ENCODE measurements at places on chromosomes 2 and 18.

- DNase-seq: no peak
These were observed 167.3 kb downstream of the MREG start for GRCh38 chr2:215845839-215846586.

GRCh38 chr2:167293943-167294775, 405.9 kb downstream of the XIRP2 start:
- no peak for DNase-seq

DNA sequence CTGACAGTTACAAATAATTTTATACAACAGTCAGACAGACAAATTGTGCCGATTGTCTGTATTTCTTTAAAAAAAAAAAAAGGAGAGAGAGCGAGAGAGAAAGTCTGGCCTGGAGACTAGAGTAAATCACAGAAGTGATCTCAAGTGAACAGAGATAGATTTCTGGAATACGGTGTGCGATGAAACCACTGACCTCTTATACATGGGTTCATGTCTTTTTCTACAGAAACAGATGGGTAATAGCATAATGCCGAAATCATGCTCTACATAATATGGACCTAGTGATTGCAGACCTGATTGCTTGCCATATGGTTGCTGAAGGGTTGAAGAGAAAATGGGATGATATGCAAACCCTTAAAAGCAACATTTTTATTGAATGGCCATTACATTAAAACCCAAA, 403.3 kb upstream of the FANCL start:
- no peak for DNase-seq

DNA sequence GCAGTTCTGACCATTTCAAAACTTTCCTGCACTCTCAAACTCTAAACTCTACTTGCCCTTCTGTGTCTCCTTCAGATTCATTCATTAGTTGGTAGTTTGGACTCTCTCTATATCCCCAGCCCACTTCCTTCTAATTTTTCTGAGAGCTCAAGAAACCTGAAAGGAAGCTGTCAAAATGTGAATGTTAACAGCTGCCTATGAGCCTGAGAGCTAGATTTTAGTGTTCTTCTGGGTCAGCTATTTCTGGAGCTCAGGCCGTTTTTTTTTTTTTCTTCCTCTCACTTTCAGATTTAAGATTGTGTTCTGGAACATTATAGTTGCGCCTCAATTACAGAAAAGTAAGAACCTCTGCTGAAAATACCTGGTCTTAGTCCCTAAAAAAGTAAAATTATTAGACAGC, 73.1 kb downstream of the RTN4 start:
- DNase-seq: no peak

DNA sequence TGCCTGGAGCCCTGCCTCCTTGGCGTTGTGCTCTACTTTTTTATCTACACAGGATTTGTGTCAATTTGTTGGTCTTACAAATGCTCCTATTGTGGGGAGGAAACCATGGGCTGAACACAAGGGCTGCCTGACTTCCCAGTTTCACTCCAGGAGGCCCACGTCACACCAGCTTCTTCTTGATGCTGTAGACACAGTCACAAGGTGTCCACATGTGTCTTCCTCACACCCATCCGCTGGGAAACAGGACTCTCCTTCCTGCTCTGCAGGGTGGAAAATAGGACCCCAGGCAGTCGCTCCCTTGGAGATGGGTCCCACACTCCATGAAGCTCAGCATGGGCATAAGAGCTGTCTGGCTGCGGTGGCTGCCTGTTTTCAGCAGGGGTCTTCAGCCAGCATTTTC, 468.2 kb downstream of the EPHA4 start:
- DNase-seq: no peak

DNA sequence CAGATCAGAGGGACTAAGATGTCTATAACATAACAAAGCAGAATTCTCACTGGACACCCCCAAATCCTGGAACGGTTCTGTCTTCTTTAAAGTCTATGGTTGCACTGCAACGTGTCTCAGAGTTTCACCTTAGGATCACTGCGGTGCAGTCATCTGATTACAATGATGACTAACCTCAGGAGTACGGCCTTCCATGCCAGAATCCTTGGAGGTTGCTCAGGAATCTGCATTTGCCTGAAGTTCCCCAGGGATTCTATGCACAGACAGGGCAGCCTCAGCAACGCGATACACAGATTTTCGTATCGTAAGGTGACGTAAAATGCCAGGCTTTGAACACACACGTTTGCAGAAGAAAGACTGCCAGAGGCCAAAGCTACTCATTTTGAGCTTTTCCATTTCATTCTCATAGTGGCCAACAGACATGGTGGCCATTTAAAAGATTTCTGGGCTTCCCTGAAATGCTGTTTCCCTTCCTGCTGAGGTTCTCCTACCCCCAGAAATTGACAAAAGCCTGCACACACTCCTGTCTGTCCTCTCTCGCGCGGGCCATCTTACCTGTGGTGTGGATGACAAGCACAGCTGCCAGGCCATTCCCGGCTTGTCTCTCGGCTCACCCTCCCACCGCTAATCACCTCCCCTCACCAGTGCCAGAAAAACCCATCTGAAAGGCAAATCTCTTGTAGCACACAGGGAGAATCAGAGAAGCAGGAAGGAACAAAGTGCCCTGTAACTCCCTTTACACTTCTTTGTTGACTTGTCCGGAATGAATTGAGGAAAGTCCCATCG, 148.8 kb downstream of the ACKR3 start:
- no peak for DNase-seq

DNA sequence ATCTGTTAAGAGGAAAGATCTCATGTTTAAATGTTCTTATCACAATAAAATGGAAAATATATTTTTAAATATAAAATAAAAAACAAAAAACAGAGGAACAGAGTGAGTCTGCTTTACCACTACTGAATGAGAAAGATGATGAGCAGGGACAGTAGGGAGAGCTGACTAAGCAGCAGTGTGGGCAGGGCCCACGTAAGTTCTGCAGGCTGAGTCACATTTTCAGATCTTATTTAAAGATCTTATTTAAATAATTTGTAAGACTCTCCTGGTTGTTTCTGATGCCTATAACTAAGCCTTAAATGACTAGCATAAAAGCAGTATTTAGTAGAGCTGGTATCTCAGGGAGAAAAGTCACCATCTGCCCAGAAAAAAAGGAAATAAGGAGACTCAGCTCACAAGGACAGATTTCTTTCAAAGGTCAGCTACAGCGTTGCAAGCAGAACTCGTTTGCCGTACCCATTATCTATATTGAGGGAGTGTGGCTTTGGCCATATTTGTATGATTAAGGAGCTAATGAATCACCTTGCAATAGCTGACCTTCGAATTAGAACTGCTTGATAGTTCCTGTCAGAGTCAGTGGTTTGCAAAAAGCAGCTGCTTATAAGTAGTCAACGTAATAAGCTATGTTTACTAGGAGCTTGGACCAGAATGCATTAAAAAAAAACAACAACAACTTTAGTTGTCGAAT, 322.1 kb upstream of the CHAC2 start:
- no peak for DNase-seq

- DNase-seq: peak; percentile 11
These were observed 697 bp downstream of the LGALSL start for GRCh38 chr2:64454386-64455332.

DNA sequence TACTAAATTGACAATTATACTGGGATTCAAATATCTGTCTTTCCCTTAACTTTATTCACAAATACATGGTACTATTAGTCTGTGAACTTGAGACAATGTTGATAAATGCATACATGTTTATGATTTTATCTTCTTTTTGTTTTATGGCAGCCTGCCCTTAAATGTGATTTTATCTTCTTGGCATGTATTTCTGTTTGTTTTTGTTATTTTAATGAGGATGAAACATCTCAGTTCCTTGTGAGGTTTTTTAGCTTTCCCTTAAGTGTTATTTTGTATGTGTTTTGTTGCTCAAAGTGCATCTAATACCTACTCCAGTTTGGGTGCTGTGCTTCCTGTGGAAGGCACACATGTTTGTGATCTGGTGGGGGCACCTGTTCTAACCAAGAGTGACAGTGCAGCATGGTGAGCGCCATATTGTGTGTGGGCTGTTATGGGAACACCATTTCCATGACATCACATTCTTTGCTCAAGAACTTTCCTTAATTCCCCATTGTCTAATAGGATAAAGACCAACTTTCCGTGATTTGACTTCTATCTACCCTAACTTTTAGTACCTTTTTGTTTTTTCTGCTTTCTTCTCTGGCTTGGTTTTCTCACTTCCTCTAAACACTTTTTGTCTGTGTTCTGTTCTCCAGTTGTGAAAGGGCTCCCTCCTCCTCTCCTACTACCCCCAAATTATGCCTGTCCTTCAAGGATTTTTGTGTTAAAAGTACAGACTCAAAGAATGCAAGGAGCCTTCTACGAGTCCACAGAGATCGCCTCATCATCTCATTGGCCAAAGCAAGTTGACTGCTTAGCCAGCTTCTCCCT, 162.1 kb upstream of the TTC39C start:
- DNase-seq: no peak

GRCh38 chr2:100548771-100549170, 14.0 kb upstream of the PDCL3 start:
- DNase-seq: no peak

GRCh38 chr2:65377556-65378192, 54.7 kb downstream of the SPRED2 start:
- no peak for DNase-seq

DNA sequence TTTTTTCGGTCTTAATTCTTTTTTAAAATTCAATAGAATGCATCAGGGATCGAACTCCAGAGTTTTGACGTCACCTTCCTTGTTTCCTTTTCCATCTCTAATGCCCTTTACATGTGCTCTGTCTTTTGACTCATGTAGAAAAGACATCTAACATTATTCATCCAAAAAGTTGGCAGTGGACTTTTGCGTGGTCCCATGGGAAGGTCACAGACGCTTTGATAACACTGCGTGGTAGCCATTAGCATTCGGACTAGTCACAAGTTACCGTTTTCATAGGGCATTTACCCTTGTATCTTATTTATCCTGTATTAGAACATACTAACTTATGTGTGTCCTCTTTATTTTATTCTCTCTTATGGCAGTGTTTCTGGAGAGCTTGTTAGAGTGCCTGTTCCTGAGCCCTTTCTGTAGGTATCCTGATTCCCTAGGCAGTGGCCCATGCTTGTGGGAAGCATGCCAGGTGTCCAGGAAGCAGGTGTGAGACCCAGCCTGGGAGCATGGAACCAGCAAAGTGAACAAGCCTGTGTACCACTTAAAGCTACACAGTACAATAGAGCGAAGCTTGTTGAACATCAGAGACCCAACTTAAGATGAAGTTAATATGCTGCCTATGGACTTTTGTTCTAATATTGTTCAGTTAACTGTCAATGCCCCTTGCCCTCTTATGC, 73.6 kb upstream of the RBM44 start:
- DNase-seq: no peak

- no peak for DNase-seq
These were observed 116.3 kb upstream of the RMP24 start for GRCh38 chr18:35856178-35856577.

- no peak for DNase-seq
These were observed at the start of gene SIX3 for GRCh38 chr2:44941551-44942234. TSS of gene SIX3 (plus strand) at chr2:44941702. CDS start at chr2:44942105, 403 bp downstream.

- no peak for DNase-seq
These were observed 1644.9 kb downstream of the SUCLG1 start for GRCh38 chr2:82814146-82814545.

GRCh38 chr2:170917219-170917913, 11.7 kb upstream of the GORASP2 start:
- DNase-seq: no peak

DNA sequence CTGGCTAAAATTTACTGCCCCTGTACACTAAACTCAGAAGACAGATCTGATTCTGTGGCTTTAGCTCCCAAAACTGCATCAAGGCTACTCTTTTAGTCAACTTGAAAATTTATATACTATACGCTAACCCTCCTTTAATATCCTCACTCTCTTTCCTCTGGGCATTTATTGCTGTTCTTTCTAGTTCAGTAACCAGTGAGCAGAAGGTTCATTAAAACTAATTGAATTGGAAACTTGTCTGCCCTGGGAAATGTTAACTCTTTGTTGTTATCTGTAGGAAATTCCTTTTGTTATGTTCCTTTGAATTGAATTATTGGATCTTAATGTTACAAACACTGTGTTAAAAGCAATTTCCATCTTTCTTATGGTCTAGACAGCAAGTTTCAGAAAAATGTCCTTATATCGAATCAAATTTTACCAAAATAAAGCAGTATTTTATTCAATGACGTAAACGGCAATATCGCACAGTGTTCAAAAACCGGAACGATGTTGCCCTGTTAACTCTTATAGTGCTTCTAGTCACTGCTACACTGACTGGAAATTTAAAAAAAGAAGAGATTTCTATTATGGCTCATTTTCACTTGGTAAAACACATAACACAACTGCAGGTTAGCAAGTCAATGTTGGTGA, 168.3 kb downstream of the NR4A2 start:
- DNase-seq: no peak

DNA sequence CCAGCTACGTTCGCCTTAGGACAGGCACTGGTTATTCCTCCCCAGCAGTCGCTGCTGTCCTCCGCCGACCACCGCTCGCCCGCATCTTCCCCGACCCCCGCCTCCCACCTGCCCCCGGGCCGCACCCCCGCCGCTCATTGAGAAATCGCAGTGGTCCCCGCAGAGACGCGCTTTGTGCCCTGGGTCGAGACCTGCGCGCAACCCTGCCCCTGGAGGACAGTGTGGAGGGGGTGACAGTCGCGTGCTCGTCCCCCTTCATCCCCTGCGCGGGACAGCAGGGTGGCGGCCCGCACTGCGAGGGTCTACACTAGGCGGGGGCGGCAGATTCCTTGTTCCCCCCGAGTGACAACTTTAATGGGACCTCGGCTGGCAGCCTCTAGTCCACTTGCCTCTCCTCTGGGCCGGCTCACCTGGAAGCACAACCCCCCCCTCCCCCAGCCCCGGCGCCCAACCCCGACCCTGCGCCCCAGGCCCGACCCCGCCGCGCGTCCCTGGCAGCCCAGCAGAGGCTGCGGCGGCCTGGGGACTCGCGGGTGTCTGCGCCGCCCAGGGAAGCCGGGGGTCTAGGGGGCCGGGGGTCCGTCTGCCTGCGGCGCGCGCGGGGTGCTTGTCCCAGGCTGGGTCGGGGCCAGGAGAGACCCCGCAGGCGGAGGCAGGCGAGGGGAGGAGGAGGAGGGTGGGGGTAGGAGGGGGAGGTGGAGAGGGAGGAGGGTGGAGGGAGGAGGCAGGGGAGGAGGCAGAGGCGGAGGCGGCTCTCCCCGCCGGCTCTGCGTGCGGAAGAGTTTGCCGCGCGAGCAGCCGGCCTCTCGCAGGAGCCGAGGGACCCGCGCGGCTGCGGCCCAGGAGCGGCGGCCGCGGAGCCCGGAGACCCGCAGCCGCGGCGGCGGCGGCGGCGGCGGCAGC, at the start of gene NPAS2:
Gene NPAS2, plus strand, starts transcription at position 770 of the 903 bp plus-strand sequence. CDS start 84,616 bp downstream, outside the sequence.
- DNase-seq: no peak

All from activated naive CD4-positive, alpha-beta T cell (primary cell).